Activated B cell treated with CpG ODN at 0.5 μM for 24 hours (primary cell): ENCODE measurements at places on chromosomes 5 and 9. TPM values are rescaled to one million over a fixed set of nuclear protein-coding genes. Genes with fewer than 3 reads are reported as not detected.

DNA sequence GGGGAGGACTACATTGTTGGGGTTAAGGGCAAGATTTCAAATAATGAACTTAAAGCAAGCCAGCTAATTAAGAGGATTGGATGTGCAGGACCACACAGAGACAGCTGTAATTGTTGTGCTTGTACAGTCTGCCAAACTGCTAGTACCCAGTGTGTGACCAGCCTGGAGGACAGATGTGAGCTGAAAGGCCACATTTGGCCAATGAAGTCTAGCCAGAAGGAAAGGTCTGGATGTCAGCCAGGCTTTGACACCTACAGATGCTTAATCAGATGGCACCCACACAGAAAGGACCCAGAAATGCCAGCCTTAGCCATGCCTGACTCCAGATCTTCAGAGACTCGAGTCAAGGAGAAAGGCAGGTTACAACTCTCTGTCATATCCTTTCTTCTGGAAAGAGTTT is 491.1 kb downstream of the KIF4B start:
- no peaks in the 10 kb centered on the region for H3K27me3 ChIP-seq
- no peaks in the 10 kb centered on the region for H3K36me3 ChIP-seq
- no peak for DNase-seq
- no peak overlapping the region for H3K4me3 ChIP-seq
- H3K4me1 ChIP-seq = no peaks in the 10 kb centered on the region

GRCh38 chr5:123943151-123943550 is 431.2 kb downstream of the CSNK1G3 start:
- DNase-seq = no peak
- no peaks in the 10 kb centered on the region for H3K27me3 ChIP-seq
- H3K4me3 ChIP-seq = no peak overlapping the region
- H3K36me3 ChIP-seq = no peaks in the 10 kb centered on the region

- no peak overlapping the region for H3K27ac ChIP-seq
- DNase-seq = no peak
- peaks cover 5% of the 10 kb centered on the region for H3K27me3 ChIP-seq
- no peaks in the 10 kb centered on the region for H3K36me3 ChIP-seq
- no peak overlapping the region for H3K4me3 ChIP-seq
- H3K4me1 ChIP-seq = peaks cover 27% of the 10 kb centered on the region
Measured at GRCh38 chr5:91183743-91184142, 199.4 kb downstream of the ARRDC3 start.

Gene EHMT1
- total RNA-seq = 157 and 163 TPM in 2 replicates

Gene NR2F1-AS1
- 0.15 TPM in 1 of 2 replicates, not detected in the other for total RNA-seq
